RCC 7860 (cell line): ENCODE measurements at places on chromosomes 5 and 9.

DNA sequence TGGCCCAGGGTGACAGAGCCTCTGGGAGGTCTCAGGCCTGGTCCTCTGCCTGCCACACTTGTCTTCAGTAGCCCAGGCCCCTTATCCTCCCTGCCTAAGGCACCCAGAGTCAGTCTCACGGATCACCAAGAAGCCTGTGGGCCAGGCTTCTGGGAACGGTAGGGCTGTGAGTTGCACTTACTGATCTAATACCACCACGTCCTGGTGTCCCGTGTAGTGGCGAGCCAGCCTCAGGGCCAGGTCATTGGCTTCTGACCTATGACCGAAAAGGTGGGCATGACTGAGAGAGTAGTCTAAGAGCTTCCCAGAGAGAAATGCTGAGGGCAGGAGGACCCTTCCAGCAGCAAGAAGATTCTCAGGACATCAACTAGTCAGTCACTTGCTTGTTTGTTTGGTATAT lies 7.4 kb downstream of the PHYKPL start:
- DNase-seq: no peak

GRCh38 chr5:54838843-54839242 lies 146.6 kb downstream of the ESM1 start:
- no peak for DNase-seq

DNA sequence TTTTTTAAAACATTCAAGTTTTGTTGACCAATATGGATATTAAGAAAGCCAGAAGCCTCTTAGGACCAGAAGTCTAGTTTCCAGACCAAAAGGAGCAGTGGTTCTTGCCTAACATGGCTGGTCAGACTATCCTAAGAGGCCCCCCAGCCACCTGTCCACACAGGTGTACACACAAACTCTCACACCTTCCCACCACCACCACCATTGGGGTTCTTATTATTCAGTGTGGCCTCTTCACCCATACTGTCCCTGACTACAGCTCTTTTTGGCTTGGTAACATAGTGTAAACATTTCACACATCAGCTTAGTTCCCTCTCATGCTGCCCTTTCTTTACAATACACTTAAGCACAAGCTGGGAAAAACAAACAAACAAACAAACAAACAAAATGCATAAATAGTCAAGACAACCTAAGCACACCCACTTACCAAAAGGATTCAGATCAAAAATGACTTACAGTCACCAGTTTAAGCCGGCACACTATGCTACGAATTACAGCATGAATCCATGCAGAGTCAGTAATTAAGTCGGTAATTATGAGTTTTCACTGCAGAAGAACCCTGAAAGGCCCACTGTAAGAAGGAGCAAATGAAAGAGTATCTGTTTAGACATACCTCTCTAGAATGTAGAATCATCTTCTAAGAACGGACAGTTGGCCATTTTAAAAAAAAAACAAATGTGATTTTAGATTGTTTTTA lies 9.5 kb downstream of the LHFPL2 start:
- no peak for DNase-seq

DNA sequence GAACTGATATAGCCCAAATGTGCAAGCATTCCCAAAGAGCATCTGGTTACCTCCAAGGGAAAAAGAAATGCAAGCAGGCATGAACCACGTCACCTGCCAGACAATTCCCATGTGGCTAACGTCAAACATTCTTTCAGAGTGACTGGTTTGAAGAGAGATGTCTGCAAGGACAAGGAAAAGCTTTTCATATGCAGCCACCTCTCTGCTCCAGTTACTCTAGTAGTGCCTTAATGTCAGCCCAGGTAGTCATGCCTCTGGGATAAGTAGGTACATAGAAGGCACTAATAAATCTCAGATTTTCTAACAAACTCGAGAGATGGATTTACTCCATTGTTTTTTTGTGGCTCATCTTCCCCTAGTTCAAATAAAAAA lies 96.8 kb upstream of the IFNK start:
- DNase-seq: peak; percentile 60

GRCh38 chr5:40052808-40053207 lies 626.9 kb upstream of the PTGER4 start:
- peak; percentile 45 for DNase-seq

GRCh38 chr5:65774346-65774745 lies 52.3 kb downstream of the NLN start:
- peak; percentile 80 for DNase-seq

- DNase-seq: no peak
These were observed 37.8 kb downstream of the OTULIN start for GRCh38 chr5:14702238-14702839.

DNA sequence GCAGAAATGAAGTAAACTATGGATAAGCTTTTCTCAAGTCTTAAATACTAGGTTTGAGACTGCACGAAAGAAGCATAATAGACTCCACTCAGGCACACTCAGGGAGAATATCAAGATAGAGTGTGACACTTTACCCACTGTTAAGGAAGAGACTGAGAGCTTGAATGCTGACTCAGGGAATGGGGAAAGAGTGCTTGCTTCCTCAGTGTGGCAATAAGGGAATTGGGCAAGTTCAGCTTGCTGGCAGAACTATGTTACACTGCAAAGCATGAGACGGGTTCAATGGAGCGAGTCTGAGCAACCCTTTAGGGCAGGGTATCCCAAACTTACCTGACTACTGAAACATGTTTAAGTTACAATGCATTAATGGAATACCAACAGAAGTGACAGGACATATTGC lies 237.7 kb upstream of the MEF2C start:
- DNase-seq: no peak

- DNase-seq: no peak
These were observed 54.6 kb downstream of the LHFPL2 start for GRCh38 chr5:78594021-78594420.

- no peak for DNase-seq
These were observed 30.0 kb upstream of the RECK start for GRCh38 chr9:36006549-36007315.

GRCh38 chr5:160333721-160334120 lies 21.4 kb upstream of the CCNJL start:
- no peak for DNase-seq

- DNase-seq: no peak
These were observed 29.1 kb downstream of the DDX46 start for GRCh38 chr5:134787692-134788091.

GRCh38 chr9:34430843-34431437 lies 27.4 kb downstream of the FAM219A start:
- peak; percentile 11 for DNase-seq

DNA sequence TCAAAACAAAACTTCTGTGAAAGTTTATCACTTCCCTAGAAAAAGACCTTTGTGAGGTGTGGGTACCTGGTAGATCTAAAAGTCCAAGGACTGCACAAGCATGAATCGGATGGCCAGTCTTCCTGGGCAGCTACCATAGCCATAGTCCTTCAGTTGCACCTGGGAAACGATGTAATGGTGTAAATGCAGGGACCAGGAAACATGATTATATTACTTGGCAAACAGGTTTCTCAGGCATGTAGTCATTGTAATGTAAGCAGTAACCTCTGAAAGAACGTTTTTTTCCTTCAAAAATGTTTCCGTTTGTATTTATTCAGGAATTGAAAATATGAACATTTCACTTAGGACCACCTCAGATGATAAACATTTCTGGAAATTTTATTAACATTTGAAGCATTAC lies 433.4 kb downstream of the DTWD2 start:
- no peak for DNase-seq

DNA sequence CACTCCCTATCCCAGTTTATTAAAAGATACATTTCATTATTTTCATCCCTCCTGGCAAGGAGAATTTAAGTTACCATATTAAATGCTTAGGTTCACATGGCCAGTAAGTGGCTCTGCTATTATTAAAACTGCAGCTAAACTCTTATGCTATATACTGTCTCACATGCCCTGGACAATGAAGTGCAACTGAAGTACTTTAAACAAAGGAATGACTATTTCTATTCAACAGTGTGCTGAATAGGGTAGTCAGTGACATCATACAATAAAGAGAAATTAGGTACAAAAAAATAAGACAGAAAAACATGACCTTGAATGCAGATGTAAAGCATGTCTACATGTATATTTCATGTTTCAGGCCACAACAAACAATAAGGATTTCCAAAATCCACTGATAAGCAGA lies 282.6 kb upstream of the SMC2 start:
- no peak for DNase-seq

DNA sequence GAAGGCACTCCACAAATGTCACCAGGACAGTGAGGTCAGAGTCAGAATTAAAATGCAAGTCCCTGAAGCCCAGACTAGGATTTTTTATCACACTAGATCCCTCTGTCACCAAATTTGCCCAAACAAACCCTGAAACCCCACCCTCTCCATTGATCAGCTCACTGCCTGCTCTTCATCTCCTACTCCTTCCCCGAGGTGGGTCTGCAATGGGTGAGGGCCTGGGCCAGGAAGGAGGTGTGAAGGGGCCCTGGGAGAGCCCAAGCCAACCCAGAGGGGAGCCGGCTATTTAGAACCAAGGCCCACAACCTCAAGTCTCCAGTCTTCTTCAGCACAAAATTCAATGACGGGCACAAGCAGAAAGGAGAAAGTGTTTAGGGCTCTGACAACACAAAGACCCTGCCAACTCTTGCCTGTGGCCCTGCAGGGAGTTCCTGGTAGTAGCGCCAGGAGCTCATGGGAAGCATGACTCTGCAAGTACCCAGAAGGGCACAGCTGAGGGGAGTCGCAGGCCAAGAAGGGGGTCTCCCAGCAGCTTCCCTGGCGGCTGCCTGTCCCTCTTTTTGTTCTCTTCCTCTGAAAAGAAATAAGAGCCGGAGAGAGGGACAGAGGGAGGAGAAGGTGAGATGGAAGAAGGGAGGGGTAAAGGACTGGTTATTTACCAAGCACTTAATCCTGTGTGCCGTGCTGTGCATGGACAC lies 5.5 kb downstream of the FOXI1 start:
- no peak for DNase-seq

DNA sequence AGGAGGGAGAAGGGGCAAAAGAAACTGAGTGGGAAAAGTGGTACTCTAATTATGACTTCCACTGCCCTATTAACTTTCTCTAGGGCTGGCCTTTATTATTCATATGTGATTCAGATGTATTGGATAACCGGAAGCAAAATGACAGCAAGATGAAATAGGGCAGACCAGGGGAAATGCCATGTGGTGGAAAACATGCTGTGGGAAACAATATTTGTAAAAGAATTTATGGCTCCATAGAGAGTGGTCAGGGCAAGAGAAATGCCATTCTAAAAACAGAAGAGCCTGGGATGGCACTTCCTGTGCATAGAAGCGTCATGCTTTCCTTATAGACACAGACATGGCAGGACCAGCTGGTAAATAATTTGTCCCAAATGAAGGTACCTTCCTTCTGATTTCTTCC lies 67.7 kb downstream of the MEGF10 start:
- no peak for DNase-seq

DNA sequence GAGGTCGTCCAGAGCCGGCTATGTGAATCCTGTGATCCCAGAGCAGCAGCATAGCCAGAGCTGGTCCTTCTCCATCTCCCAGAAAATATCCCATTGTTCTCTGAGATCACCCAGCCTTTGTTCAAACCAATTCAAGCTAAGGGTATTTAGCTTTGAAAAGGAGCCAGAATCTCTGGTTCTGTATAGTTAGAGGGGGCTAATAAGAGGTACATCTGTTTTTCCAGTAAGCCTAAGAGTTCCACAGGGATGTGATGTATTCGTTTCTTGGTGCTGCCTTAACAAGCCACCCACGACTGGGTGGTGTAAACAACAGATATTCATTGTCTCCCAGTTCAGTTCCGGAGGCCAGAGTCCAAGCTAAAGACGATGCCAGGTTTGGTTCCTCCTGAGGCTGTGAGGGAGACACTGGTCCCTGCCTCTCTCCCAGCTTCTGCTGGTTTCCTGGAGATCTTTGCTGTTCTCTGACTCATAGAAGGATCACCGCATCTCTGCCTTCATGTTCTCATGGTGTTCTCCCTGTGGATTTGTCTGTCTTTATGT lies 344.8 kb downstream of the MTRR start:
- DNase-seq: no peak

GRCh38 chr9:83665580-83666200 lies 42.1 kb downstream of the UBQLN1 start:
- DNase-seq: no peak
